Activated CD8-positive, alpha-beta memory T cell treated with anti-CD3 and anti-CD28 coated beads for 1 hour (primary cell): ENCODE measurements at places on chromosomes 5 and 9.
A peak's percentile ranks its signal among the peaks of the same experiment; 100 is the strongest.

DNA sequence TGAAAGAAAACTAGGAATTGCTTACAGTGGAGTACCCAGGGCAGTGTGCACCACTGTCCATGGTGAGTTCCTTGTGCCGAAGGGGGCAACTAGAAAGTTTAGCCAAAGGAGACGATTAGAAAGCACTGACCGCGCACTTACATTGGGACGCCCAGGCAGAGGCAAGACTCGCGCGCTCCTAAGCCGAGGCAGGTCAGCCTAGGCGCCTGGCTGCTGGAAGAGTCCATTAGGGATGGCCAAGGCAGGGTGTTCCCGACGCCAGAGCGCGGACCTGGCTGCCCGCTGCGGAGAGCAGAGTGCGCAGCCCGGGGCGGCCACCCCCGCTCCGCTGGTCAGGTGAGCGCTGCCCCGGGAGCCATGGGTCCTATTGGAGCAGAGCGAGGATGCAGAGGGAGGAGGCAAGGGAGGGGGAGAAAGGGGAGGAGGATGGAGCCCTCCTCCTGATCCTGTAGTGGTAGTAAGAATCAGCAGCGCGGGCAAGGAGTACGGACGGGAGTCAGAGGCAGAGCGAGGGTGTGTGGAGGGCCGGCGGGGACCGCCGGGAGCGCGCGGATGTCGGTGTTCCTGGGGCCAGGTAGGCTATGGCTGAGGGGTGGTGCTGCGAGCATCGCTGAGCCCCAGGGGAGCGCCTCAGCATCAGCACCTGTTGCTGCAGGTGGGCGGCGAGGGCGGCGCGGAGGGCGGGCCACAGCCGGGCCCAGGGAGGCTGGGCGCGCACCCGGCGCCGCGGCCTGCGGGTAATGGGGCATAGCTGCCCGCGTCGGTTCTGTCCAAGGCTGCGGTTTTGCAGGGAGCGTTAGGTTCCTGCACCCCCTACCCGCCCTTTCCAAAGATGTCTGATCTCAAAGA is at the start of gene ADGRV1:
TSS of gene ADGRV1 (plus strand) at position 454 of the 849 bp plus-strand sequence. CDS start at position 553, 99 bp downstream.
- no peak for DNase-seq

- DNase-seq, result peak; percentile 35
Measured at GRCh38 chr5:143402553-143403333, 743 bp downstream of the NR3C1 start.

DNA sequence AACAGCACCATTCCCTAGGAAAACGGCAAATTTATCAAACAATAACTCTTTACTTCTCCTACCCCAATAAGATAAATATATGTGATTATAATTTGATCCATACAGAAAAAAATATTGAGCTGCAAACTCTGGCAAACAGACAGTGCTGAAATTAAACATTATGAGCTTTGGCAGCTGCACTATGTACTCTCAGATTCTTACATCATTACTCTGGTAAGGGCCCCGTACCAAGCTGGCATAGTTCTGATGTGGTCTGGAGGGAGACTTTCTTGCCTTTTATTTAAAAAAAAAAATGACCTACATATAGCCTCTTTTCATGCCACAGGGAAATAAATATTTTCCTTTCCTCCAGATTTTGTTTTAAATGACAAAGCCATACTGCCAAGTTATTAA is 95.0 kb downstream of the NR6A1 start:
- DNase-seq, result no peak

DNA sequence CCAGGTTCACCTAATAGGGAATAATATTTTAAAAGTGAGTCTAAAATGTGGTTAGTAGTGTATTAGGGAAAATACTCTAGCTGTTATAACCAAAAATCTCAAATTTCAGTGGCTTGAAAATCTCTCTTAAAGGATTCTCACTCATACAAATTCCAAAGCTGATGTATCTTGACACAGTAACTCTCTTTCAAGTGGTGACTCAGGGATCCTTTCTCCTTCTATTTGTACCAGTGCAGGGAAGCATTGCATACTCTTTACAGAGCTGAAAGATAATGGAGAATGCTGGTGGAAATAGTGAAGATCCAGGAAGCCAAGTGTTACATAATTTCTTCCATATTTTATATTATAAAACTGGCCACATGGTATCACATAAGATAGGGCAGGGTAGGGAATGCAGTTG is 560.2 kb upstream of the CDH9 start:
- DNase-seq, result no peak

DNA sequence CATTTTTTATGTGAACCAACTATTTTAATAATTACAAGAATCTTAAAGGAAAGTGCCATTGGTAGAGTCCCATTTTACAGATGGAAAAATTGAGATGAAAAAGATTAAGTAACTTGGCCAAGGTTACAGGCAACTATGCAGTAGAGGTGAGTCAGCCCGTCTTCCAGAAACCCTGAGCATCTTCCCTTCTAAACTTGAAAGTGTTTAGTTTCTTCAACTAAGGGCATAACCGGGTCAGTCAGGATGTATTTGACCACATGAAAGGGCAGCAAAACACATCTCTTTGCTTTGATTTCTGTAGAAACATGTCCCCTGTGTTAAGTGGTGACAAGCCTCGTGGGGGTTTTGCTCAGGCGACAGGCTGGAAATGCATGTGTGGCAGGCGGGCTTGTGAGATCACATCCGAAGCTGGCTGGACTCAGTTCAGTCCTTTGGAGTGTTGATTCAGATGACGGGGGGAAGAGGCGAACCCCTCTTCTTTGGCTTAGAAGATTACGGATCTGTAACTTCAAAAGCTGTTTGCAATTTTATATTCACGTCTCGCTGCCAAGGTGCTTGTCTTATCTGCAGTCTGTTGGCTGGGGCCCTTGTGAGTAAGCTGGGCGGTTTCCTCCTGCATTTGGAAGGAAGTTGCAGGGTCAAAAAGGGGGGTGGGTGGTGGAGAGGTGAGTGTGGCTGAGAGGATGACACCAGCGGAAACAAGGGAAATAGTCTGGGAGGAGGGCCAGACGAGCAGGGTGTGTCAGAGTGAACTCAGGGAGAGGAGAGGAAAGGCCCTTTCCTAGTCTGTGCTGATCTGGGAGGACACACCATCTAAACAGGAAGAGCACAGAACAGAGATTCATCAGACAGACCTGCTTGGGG is 78.9 kb upstream of the RPS23 start:
- DNase-seq, result peak; percentile 49
